ENCODE measurements at places on chromosomes 1 and 21.

GRCh38 chr1:59678040-59678439 is 136.7 kb upstream of the HOOK1 start:
- DNase-seq = no peak

DNA sequence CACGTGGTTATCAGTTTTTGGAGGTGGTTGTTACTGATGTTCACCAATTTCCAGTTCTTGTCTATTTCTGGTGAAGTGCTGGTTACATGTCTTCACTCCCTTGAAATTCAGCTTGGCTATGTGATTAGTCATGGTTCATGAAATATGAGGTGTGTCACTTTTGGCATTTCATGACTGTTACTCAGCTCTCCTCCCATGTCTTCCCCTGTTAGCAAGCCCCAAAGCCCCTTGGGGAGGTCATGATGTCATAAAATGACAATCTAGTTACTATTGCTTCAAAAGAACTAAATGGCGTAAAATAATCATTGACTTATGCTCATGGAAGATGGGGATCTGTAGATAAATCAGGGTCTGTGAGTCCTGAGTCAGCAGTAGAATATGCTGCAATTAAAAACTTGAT is 425.1 kb downstream of the SETD4 start:
- DNase-seq = no peak

GRCh38 chr1:203516184-203516583 is 22.2 kb downstream of the OPTC start:
- no peak for DNase-seq

DNA sequence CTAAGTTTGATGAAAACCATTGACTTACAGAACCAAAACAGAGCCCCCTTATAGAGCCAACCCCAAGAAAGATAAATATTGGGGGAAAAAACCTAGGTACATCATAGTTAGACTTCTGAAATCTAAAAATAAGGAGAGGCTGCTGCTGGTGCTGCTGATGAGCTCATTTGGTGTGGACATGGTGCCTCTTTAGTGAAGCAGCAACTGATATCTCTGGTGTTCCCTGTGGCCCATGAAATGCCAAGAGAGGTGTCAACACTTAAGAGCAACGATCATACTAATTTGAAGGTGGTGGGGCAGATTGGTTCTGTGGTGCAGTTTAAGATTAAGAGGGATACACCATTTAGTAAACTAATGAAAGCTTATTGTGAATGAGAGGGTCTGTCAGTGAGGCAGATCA is 35.9 kb downstream of the ST3GAL3 start:
- DNase-seq = no peak

GRCh38 chr1:224505454-224506093 is 71.0 kb upstream of the WDR26 start:
- no peak for DNase-seq

DNA sequence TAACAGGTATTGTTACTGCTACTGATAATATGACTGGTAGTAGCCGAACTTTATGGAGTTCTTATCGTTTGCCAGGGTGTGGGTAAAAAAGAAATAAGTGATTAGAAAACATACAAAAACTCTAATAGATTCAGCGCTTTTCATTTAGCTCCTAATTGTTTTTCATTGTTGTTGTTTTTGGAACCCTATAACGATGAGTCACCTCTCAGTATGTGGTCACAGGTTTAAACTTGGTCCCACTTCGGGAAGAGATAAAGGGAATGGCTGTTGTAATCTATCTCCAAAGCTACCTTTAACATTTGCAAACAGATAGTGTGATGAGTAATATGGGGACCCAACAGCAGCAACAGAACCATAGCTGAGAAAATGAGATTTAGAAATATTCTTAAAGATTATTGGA is 62.7 kb upstream of the BCL10 start:
- no peak for DNase-seq

DNA sequence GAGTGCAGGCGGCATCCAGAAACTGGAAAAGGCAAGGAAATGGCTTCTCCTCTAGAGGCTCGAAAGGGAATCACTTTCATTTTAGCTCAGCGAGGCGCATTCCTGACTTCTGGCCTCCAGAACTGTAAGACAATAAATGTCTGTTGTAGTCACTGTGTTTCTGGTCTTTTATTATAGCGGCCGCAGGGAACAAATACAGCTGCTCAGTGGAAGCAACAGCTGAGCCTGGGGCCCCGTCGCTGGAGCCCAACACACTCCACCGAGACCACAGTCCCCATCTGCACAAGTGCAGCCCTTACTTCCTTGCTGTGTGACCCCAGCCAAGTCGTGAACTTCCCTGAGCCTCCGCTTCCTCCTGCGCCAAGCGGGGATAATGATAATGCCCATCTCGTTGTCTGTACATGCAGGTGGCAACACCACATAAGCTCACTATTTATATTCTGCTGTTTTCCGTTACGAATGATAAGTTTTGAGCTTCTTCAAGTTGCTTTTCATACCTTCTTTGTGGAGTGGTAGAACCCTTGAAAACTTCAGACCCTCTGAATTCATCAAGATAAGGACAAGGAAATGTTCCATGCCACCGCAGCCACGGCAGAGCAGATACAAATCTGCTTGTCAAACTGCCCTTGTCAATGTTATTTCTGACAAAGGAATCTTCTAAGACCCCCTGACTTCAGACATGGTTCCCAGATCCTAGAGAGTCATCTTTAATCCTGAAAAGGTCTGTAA is 3.2 kb upstream of the LAPTM5 start:
- DNase-seq = no peak

DNA sequence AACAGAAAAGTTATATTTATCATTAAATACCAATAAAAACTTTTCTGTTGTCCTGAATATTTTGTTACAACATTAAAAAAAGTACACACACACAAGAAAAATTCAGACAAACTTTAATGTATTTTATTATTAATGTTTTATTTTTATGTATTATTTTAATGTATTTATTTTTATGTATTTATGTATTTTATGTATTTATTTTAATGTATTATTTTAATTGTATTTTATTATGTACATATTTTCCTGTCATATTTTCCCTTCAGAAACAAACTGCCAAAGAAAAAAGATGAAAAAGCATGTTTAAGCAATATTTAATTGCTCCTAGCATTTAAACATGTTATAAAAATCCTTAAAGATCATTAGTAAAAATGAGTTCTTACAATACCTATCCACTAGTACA is 222.1 kb downstream of the RERE start:
- DNase-seq = no peak

DNA sequence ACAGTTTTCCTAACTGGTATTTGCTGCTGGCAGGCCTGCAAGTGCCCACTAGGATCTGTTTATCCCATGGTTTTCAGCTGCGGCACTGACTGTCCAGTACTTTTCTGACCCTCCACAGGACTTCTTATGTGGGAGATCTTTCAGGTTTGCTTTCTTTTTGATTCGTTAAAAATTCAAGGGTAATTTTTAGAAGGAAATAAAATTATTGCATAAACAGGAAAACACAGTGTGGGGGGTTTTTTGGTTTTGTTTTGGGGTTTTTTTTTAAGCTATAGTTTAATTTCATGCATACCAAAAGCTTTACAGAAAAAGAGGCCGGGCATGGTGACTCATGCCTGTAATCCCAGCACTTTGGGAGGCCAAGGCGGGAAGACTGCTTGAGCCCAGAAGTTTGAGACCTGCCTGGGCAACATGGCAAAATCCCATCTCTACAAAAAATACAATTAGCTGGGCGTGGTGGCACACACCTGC is 3.6 kb downstream of the NIBAN1 start:
- no peak for DNase-seq

DNA sequence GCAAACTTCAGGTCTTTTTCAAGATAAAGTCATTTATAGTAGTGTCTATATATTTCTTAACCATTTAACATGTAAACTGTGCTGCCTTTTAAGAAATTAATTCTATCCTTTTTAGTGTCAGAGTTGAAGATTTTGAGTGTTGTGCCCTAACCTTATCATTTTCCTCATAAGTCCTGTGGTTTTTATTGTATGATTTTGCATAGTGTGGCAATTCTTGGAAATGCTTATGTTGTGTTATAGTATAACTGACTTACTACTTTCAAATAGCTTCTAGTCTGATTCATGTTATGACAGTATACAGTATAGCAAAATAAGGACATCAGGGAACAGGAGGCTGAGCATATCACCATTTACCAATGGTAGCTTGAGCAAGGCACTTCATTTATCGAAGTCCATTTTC is 99.1 kb downstream of the PTBP2 start:
- DNase-seq = no peak

GRCh38 chr1:107422901-107423300 is 282.1 kb downstream of the NTNG1 start:
- no peak for DNase-seq

- DNase-seq = no peak
Observed at GRCh38 chr1:20871419-20871818, 84.3 kb upstream of the HP1BP3 start.

- DNase-seq = no peak
Observed at GRCh38 chr1:207950750-207951149, 39.8 kb upstream of the CD34 start.

DNA sequence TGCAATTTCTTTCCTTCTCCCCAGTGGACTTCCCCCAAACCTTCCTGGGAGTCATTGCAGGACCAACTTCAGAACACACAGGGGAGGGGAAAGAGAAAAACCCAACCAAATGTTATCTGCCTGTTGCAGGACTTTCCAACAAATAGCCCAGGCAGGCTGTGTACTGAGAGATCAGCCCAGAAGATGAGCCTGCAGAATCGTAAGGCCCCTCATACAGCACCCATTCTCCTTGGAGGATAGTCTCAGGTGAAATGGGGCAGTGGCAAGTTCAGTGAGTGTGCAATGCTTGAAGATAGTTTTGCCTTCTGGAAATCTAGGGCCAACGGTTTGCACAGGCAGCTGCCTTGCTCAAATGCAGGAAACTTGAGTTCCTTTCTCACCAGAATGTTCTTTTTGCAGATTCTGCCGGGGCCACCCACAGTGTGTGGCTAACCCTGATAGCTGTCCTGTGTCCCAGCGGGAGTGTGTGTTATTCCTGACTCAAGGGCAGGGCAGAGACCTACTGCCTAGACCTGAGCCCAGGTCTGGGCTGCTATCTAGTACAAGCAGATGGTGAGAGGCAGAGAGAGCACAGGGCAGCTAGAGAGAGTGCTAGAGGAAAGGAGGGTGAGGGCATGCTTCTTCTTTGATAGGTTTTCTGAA is 48.8 kb downstream of the GADD45A start:
- no peak for DNase-seq

- no peak for DNase-seq
Observed at GRCh38 chr1:212987702-212988322, 27.9 kb downstream of the ANGEL2 start.

DNA sequence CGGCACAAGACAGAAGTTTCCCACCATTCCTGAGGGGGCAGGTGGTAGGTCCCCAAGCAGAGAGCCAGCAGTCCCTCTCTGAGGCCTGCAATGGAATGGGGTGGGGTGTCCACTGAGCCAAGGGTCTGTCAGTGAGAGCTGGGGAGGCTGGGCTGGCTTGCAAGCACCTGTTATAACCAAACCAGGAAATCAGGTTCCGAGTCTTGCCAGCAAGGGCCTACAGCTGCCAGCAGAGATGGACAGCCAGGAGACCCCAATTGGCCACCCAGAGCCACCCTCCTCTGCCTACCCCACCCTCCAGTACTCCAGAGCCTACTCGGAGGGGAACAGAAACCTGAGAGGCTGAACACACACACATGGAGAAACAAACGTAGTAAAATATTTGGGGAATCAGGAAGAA is 32.2 kb downstream of the PSEN2 start:
- no peak for DNase-seq

- DNase-seq = no peak
Observed at GRCh38 chr1:15141935-15142539, 11.5 kb upstream of the TMEM51 start.

GRCh38 chr1:219149009-219149577 is 24.6 kb upstream of the LYPLAL1 start:
- no peak for DNase-seq

DNA sequence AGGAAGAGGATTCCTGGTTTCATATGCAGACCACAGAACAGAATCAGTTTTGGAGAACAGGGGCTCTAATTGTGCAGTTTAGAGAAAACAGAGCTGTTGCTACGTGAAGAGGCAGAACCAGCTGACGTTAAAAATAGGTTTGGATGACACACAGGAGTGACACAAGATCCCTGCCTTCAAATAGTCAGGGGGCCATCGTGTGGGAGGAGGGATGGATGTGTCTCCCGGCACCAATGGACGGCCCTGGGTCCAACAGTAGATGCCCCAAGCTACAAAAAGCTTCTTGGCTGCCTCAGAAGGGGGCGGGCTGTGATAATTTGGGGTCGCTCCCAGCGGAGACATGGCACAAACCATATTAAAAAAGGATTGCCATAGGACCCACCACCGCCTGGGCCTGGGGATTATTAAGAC is 87.8 kb downstream of the MRPL37 start:
- DNase-seq = no peak

DNA sequence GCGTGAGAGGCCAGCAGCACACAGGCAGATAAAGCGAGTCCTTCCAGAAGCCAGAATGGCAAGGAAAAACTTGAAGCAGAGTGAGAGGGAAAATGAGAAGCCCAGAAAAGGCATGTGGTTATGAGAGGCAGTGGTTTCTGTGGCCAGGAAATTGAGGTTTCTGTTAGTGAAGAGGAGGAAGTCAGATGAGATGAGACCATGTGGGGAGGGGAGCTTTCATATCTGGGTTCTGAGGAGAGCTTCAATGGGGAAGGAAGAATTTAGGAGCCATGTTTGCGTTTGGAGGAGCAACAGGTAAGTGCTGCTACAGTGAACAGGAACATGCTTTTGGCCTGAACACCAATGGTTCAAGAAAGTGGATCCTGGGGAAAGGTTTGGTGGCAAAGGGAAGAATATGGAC is 6.1 kb upstream of the CD1A start:
- DNase-seq = no peak

DNA sequence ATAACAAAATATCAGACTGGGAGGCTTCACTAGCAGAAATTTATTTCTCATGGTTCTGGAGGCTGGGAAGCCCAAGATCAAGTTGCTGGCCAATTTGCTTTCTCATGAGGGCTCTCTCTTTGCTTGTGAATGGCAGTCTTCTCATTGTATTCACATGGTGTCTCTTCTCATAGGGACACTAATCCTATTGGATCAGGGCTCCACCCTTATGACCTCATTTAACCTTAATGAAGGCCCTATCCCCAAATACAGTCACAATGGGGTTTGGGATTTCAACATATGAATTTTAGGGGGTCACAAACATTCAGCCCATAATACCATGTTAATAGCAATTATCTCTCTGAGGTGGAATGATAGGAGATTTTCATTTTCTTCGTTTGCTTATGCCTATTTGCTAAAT is 25.3 kb downstream of the TCEA3 start:
- DNase-seq = no peak

- no peak for DNase-seq
Observed at GRCh38 chr1:23618586-23619083, 59.3 kb upstream of the ID3 start.

DNA sequence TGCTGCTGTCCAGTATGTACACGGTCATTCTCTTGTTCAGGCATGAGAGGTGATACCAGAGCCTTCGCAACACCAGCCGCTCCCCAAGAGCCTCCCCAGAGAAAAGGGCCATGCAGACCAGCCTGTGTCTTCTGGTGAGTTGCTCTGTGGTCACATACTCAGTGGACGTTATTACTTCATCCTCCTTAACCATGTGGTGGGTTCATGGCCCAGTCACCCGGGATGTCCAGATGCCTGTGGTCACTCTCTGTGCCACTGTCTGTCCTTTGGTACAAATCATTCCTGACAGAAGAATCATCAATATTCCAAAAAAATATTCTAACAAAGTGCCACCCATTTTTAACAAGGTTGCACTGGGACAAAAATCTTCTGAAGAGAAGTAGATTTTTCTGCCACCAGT is 8.8 kb upstream of the ZNF124 start:
- DNase-seq = no peak
